ENCODE measurements at places on chromosomes 5 and 9. TPM values are rescaled to one million over a fixed set of nuclear protein-coding genes. Genes with fewer than 3 reads are reported as not detected.

- DNase-seq, result no peak
Measured at GRCh38 chr5:68592351-68592750, 376.8 kb downstream of the PIK3R1 start.

PRSS3 gene
- 3.6 TPM for polyA plus RNA-seq

SPINK6 gene
- polyA plus RNA-seq, result not detected

GRCh38 chr5:23451156-23451555 is 56.3 kb upstream of the PRDM9 start:
- no peak for DNase-seq

DNA sequence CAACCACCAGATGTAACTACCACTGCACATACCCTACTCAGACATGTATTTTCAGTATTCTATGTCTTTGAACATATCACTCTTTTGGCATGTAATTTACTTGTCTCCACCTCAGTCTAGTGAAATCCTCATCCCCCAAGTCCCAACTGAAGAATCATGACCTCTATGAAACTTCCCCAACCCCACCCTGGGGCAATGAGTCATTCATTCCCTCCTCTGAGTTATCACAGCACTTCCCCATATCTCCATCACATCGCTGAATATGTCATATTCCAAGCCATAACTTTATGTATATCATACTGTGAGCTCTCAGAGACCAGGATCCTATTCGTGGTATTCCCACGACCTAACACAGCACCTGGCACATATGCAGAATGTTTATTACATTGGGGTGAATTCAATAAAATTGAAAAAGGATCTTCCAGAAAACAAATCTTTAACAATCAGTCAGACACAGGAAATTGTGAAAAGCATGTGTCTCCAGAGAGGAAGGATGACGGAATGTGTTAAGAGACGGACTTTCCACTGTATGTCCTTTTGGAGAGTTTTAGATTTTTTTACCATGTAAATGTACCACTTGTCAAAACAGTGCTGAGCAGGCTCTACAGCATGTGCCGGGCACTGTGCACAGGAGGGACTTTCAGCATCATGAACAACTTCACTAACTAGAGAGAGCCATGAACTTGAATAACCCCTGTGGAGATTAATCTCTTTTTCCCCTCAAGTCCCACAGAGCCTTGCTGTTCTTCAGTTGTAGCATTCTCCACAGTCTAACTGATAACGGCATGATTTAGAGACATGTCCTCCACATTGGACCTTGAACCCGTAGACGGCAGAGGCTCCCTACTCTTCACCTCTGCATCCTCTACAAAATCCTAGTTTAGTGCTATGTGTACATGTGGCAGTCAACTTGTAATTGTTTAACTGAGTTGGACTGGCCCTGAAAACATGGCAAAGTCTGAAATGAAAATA is 213.5 kb downstream of the GLIS3 start:
- no peak for DNase-seq

GRCh38 chr5:159257629-159258283 is 5.3 kb upstream of the UBLCP1 start:
- DNase-seq, result no peak

DNA sequence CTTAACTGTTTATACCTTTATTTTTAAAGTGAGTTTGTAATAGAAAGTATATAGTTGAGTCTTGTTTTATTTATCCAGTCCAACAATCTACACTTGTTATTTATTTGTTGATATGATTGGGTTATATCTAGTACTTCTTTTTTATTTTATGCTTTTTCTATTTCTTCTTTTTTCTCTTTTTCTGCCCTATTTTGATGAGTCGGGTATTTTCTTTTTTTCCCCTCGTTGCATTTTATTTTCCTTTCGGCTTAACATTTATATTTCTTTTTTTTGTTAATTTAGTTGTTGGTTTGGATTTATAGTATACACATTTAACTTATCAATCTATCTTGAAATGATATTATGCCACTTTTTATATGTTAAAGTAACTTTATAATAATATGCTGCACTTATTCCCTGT is 111.7 kb upstream of the IZUMO3 start:
- DNase-seq, result no peak

DNA sequence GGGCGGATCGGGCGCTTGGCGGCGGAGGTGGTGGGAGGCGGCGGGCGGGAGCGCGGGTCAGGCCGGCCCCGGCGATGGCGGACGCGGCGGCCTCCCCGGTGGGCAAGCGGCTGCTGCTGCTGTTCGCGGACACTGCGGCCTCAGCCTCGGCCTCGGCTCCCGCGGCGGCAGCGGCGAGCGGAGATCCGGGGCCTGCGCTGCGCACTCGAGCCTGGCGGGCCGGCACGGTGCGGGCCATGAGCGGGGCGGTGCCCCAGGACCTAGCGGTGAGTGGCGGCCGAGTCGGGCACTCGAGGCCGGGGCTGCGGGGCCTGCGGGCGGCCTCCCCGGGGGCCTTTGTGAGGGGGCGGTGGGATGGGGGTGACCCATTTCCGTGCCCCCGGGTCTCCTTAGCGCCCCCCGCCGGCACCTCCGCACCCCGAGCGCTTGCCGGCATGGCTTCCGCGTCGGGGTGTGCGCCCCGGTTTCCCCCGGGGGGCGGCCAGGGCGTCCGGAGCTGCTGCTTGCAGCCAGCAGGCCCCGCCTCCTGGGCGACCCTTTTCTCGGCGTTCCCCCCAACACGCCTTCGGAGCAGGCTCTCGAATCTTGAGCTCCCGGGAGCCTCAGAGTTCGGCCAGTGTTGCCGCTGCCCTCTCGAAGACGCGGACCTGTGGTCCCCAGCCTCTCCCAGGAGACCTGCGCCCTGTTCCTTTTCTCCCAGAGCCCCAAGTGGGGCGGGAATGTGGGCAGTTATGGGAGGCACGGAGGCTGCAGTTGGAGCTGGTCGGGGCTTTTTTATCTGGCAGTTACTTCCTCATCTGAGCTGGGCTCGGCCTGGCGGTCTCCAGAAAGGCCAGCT is 456 bp downstream of the KDM3B start:
- DNase-seq, result no peak

DNA sequence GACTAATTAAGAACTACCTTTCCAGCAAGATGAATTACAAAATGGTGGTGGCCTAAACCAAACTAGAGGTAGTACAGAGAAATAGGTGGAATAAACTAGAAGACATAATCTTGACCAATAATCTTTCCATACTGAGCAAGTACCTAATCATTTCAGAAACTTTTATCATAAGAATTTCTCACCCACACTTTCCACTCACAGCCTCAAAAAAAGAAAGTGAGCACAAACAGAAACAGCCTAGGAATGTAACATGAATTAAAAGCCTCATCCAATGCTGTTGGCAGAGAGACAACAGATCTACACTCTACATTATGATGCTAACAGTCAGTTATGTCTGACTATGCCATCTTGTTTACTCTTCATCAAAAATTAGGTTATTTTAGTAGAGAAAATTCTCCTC is 1.3 kb downstream of the RNF38 start:
- no peak for DNase-seq

DNA sequence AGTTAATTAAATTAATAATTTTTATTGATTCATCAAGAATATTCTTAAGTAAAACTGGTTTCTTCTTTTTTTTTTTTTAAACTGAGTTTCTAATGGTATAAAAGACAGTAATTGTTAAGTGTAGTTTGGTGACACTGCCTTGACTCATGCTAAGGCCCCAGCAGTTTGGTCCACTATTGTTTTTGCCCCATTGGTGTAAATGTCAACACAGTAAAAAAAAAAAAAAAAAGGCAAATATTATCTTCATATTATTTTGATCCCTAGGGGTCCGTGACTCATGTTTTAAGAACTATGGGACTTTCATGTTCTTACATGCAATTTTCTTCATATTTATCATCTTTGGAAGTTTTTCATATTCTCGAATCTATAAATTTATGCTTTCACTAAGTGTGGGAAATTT is 29.2 kb upstream of the JAK2 start:
- DNase-seq, result no peak

DNA sequence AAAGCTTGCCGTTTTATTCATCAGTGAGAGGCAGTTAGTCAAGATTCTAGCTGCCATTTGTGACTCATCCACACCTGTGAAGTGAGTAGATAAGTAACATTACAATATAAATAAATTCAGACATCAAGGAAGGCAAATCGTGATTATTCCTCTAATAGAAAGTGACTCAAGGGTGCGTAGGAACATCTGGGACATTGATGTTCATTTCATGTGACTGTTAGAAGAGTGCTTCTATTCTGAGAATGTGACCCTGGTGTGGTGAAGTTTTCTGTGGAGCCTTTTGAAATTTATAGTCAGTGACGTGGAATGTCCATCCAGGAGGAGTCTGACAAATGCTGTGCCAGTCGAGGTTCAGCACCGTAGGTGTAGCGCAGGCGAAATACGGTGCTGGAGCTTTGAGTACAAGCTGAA is 48.4 kb upstream of the FAM240B start:
- no peak for DNase-seq

- DNase-seq, result no peak
Measured at GRCh38 chr9:134356496-134357470, 30.5 kb downstream of the RXRA start.

GRCh38 chr9:71822456-71822855 is 54.1 kb upstream of the CEMIP2 start:
- DNase-seq, result no peak

GRCh38 chr5:157650991-157651611 is 1.1 kb downstream of the SOX30 start:
- DNase-seq, result no peak

DNA sequence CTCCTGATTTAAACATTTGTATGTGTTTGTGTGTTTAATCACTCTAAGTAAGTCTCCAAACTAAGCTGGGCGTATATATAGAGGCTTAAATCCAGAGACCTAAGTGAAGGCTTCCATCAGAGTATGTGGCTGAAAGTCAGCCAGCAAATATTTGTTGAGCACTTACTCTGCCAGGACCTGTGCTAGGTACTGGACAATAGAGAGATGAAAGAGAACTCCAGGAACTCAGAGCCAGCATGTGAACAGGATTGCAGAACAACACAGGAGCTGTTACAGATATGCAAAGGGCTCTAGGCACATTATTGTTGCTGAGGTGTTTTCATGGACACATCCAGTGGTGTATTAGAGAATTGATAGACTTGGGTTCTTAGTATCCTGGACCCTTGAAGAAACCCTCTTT is 4.7 kb upstream of the BNIP1 start:
- no peak for DNase-seq

- DNase-seq, result peak; percentile 31
Measured at GRCh38 chr5:117623042-117623805, 1048.6 kb upstream of the SEMA6A start.

DNA sequence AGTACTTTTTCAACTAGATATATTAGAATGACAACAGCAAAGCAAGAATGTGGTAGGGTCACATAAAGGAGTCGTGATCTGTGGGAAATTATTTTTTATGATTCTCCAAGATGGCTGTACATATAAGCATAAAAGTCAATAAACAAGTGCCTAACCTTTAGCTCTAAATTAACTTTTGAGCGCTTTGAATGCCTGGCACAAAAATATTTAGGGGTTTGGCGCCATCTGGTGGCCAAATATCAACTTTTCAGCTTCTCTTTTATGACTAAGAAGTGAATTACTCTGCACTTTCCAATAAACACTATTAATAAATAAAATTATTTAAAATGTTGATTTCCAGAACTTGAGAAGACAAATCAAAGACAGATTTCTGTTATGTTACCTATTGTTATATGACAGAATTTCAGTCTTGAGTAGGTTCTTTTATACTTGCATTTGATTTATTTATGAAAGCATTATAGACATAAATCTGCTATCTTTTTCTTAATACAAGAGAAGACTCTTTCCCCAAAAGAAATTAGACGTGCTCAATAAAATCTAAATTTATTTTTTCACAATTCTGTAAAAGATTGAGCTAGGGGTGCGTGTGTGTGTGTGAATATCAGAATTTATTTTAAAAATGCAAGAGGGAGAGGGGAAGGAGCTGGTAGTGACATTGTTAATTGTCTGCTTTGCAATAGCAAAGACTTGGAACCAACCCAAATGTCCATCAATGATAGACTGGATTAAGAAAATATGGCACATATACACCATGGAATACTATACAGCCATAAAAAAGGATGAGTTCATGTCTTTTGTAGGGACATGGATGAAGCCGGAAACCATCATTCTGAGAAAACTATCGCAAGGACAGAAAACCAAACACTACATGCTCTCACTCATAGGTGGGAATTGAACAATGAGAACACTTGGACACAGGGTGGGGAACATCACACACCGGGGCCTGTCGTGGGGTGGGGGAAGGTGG is 36.7 kb upstream of the ARRDC3 start:
- DNase-seq, result peak; percentile 47

DNA sequence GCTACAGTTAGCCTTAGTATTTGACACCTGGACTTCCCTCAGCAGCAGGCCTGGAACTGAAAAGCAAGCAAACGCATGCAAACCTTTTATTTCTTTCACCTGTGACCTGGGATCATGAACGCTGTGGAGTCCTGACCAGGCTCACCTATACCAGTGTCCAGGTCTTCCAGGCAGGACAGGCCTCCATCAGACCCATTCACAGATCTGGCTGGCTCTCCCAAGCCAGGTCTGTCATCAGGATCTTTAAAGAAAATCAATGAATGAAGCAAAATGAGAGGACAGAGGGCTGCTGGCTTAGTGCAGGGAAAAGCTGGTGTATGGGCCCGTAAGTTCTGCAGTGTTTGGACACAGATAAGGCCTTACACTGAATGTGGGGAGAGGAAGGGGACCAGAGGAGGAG is 96.3 kb upstream of the CPEB4 start:
- DNase-seq, result no peak

DNA sequence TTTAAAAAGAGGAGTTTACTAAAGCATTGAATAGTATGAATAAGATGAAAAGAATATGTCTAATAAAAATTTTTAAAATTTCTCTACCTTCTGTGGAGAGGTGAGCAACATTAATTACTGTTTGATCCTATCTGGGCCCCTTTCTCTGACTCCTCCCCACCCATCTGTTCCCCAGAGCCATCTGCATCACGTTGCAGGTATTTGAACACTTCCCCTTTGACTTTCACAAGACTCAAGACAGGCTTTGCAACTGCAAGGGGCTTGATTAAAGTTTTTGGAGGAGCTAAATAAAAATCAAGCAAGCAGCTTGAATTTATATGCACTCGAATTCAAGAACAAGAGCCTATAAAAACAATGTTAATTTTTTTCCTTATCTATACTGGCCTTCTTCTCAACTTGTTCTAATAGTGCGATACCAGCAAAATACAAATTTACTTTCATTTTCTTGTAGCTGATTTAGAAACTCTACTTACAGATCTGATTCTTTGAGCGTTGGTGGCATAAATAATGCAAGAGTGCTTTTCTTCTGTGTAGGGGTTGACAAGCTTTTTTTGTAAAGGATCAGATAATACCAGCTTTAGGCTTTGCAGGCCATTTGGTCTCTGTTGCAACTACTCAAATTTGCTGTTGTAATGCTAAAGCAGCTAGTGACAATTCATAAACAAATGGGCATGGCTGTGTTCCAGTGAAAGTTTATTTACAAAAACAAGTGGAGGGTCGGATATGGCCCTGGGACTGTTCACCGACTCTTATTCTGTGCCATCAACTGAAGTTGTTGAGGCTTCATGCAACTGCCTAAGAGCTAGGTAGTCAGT is 21.2 kb downstream of the TXNDC8 start:
- no peak for DNase-seq

GDNF gene
- 17.5 TPM for polyA plus RNA-seq

LRRC19 gene
- polyA plus RNA-seq, result 19.4 TPM

- DNase-seq, result no peak
Measured at GRCh38 chr5:154465169-154465568, 12.9 kb downstream of the HAND1 start.

GRCh38 chr9:129841071-129841470 is 5.8 kb downstream of the USP20 start:
- DNase-seq, result no peak

All from left kidney (tissue), 8 donors.